COR-L47 (cell line): ENCODE measurements at places on chromosomes 11 and 22.

GRCh38 chr11:26599425-26599824 is 27.4 kb upstream of the MUC15 start:
- no peak for DNase-seq

DNA sequence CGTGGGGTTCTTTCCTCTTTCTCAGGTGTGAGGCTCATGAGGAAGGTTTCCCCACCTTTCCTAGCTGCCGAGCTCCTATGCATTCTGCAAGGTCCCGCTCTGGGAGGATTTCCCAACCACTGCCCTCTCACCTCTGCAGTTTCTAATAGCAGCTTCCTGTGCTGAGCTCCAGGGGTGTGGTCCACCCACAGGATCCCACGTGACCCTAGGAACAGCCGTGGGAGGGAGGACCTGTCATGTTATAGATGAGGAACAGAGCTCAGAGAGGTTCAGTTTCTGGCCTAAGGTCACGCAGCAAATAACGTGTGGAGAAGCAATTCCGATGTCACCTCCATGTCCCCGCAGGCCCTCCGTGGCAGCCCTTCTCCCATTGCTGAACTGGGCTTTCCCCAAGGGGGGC is 38.5 kb downstream of the FLRT1 start:
- DNase-seq: no peak

GRCh38 chr11:111299101-111300026 is 1.0 kb downstream of the POU2AF3 start:
- no peak for DNase-seq

DNA sequence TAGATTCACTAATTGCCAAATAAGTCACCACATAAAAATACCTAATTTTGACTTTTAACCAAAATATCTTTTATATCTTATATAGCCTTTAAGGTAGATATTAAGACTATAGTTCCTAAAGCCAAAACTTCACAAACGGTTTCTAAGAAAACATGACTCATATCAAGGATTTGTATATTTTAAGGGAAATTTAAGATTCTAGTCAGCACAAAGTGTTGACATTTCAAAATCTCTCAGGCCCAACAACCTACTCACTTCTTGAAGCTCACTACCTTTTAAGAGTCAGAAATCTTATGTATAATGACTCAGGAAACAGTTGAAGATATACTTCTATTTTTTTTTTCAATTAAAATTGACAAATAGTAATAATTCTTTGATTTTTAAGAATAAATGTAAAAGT is 221.9 kb downstream of the SBF2 start:
- DNase-seq: no peak

- no peak for DNase-seq
Observed at GRCh38 chr11:118081241-118081958, 4.5 kb downstream of the TMPRSS4 start.

- DNase-seq: peak; percentile 1
Observed at GRCh38 chr11:97557399-97557798, 1167.6 kb downstream of the JRKL start.

DNA sequence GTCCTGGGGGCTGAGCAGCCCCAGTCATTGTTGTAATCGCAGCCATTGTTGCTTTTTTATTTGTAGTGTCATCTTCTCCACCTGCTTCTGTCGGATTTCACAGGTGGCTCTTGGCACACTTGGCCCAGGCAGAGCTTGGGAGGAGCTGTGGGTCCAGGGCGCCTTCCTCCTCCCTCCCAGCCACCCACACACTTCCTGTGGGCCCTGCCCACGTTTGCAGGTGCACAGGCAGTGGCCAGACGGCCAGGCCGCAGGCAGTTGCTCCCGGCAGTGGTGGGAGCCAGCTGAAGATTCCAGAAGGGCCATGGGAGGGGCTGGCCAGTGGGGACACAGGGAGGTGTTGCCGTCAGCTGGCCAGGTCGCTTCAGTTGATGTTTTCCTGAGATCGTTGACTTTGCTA is 1191.9 kb downstream of the BRD1 start:
- peak; percentile 89 for DNase-seq

- no peak for DNase-seq
Observed at GRCh38 chr11:34181251-34181650, 75.8 kb downstream of the NAT10 start.

GRCh38 chr22:40187389-40187788 is 9.7 kb downstream of the TNRC6B start:
- DNase-seq: no peak

- DNase-seq: peak; percentile 72
Observed at GRCh38 chr11:93329936-93330445, 551 bp upstream of the DEUP1 start.

- DNase-seq: peak; percentile 18
Observed at GRCh38 chr11:64146036-64146955, 19.6 kb downstream of the MACROD1 start.

DNA sequence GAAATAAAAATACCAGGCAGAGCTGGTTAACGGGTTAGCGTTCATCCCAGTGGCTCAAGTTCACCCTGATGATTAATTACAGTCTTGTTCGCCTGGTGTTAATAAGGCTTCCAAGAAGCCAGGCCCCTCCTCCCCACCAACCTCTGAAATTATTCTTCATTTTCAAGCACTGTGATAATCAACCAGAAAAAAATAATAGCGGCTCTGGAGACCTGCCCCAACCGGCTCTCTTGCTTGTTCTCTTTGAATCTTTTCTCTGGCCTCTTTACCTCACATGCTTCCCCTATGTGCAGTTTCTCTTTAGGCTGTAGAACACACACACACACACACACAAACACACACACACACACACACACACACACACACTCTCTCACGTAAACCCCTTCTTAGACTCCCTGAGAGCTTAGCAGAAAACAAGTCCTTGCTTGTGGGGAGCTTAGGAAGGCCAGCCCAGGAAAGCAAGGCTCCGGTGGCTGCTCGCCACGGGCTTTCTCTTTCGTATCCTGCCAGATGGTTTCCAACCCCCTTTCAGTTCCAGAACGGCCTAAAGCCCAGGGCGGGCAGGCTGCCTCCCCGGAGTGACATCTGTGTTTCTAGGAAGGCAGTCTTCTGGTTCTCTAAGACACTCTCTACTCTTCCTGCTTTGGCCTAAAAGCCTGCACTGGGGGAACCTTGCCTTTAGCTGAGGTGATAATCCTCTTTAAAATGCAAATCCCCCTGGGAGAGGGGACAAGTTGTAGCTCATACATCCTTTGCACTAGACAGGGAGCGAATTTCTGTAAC is 106.4 kb upstream of the SESN3 start:
- no peak for DNase-seq
